AG04449 (cell line): ENCODE measurements at places on chromosomes 4 and X.

- DNase-seq, result no peak
Observed at GRCh38 chr4:137076908-137077307, 455.4 kb downstream of the PCDH18 start.

DNA sequence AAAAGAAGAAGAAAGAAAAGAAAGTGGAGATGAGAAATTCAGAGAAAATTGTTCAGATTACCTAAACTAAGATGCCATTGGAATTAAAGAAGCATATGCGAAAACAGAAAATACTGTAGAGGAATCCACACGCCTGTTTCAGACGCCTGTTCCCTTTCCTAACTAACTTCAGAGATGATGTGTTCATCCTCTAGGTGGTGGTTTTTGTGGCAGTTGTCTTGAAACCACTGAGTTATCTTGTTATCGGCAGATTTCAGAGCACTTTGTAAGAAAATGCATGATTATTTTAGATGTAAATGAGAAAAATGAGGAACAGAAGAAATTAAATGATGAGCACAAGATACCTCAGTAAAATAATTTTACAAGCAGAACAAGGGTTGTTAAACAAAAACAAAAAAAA, 48.3 kb downstream of the FUNDC1 start:
- DNase-seq, result no peak

GRCh38 chr4:179029683-179030082, 1587.4 kb upstream of the AGA start:
- DNase-seq, result no peak

GRCh38 chr4:92382128-92382527, 78.4 kb downstream of the GRID2 start:
- DNase-seq, result no peak

GRCh38 chr4:27716693-27717430, 856.2 kb downstream of the STIM2 start:
- no peak for DNase-seq

DNA sequence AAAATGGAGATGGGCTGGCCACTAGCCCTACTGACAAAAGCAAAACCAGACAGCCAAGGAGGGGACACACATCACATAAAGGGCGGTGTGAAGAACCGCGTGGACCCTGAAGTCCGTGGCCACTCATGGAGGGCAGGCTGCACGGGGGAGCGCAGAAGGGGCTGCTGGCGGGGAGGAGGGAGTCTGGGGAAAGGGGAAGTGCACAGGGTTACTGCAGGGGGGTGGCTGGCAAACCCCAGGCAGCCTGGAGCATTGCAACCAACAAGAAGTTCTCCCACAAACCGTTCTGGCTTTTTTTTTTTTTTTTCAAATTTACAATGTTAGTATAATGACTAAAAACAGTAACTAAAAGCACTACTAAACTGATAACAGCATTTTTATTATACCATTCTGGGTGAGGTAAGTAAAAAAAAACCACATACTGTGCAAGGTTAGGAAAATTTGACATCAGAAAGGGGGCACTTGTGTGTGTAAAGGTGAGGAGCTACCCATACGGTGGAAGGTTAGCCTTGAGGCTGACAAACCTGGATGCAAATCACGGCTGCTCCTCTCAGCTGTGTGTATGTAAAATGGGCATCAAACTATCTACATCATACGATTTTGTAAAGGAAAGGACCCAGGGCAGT, 87.1 kb downstream of the TSPAN5 start:
- DNase-seq, result no peak

DNA sequence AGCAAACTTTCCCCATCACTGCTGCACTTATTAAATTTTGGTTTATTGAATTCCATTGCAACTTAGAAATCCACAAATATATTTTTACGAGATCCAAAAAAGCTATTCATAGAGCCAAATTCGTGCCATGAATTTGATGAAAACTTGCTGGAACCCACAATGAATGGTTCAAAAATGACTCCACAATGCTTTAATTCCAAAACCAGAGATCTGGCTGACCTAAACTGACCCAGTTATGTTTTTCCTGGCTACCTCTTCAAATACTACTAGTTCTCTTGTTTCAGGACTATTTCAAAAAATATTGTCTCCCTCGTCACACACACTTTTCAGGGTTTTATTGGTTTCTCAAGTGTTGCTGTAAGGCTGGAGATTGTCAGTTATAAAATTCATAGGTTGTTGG, 474.8 kb downstream of the PDGFC start:
- DNase-seq, result no peak

- DNase-seq, result no peak
Observed at GRCh38 chr4:155529272-155529671, 137.4 kb upstream of the GUCY1A1 start.

GRCh38 chrX:107628662-107629539, 591 bp downstream of the PRPS1 start:
- no peak for DNase-seq

DNA sequence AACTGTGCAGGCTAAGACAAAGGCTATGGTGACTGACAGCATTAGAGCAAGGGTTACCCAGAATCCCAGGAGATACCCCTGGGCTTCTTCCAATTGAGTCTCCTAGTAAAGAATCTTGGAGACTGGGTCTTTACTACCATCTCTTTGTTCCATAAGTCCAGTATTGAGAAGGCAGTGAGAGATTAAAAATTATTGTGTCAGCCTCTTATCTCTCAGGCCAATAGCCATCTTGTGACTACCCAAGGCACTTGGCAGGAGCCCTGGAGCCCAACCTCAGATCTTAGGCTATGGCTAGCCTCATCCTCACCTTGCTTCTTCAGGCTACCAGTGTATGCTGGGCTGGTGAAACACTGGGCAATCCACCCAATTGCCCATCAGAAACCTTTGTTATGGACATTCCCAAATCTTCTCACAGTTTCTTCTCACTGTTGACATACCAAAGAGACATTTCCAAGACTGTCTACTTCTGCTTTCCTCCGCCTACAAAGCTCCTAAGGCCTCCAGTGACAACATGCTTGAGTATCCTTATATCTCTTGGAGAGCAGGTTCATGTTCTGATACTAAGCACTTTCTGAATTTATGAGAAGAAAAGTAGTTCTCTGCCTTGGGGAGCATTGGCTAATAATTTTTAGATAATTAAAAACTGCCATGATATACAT, 76.3 kb upstream of the STIM2 start:
- DNase-seq, result no peak
